ENCODE measurements at places on chromosomes 2 and 18. TPM values are rescaled to one million over a fixed set of nuclear protein-coding genes. Genes with fewer than 3 reads are reported as not detected.

IL36G gene
- not detected for total RNA-seq

CFAP210 gene
- 2.9 TPM for total RNA-seq

VRK2 gene
- 14.0 TPM for total RNA-seq

ITGAV gene
- total RNA-seq: 91.6 TPM

CYP27C1 gene
- not detected for total RNA-seq

GCKR gene
- 4.4 TPM for total RNA-seq

CENPA gene
- total RNA-seq: not detected

EFR3B gene
- total RNA-seq: 90.1 TPM

CD8B2 gene
- 0.50 TPM for total RNA-seq

MBD5 gene
- 117 TPM for total RNA-seq

TSPYL6 gene
- total RNA-seq: 0.80 TPM

RNU2-63P gene
- total RNA-seq: not detected
